Activated CD4-positive, alpha-beta T cell treated with anti-CD3 and anti-CD28 coated beads, Interleukin-2, Interleukin-4, amounts not matched to agents 100 ng/mL and 50 ng/mL, durations not matched to agents 16 hours and 8 hours (primary cell): ENCODE measurements at places on chromosomes 3 and 15.

- no peak for DNase-seq
Measured at GRCh38 chr3:126917232-126917804, 65.6 kb upstream of the PLXNA1 start.

DNA sequence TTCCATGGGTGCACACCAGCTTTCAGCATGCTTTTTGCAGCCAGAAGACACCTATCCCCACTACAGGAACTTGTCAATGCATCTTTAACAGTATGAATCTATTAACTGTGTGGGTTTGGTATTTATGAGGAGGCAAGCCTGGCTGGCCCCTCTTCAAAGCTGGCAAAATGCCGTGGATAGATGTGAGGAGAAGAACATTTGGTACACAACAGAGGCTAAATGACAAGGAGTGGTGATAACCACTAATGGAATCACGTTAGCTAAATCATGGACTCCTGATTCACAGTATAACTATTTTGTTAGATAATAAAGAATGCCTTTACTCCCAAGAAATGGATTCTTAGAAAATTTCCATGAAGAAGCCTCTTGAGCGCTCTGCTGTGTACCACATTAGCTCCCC, 187.2 kb downstream of the CLSTN2 start:
- no peak for DNase-seq

GRCh38 chr3:137460944-137461343, 303.2 kb upstream of the SOX14 start:
- no peak for DNase-seq

- DNase-seq = peak; percentile 1
Measured at GRCh38 chr15:47812470-47812999, 95.2 kb downstream of the SEMA6D start.

DNA sequence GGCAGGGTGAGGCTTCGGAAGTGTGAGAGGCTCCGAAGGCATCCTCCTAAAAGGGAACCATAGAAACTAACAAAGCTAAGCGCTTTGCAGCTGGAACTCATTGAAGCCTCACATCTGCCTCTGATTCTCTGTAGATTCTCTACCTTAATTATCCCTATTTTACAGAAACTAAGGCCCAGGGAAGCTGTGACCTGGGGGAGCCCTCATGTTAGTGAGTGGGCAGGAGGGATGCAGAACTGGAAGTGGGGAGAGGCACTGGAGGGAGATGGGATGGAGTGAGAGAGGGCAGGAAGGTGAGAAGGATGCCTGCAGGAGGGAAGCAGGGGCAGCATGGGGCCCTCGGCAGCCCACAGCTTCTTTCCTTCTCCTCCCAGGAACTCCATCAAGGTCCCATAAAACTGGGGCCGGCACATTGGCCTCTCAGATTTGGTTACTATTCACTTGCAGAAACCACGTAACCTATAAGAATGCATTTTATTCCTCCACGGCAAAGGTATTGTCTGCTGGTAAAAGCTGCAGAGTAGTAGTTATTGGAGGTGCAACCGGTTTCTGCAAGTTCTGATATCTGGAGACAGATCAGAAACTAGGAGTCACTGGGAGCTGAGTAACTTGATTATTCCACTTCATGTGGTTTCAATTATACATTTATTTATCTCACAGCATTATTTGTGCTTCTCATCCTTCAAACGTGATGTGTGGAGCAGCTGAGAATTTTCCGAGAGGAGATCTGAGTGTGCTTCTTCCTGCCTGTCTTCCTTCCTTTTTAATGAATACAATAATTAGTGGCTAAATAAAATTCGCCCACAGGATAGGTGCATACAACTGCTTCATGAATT, 24.0 kb upstream of the CHCHD6 start:
- DNase-seq = no peak

DNA sequence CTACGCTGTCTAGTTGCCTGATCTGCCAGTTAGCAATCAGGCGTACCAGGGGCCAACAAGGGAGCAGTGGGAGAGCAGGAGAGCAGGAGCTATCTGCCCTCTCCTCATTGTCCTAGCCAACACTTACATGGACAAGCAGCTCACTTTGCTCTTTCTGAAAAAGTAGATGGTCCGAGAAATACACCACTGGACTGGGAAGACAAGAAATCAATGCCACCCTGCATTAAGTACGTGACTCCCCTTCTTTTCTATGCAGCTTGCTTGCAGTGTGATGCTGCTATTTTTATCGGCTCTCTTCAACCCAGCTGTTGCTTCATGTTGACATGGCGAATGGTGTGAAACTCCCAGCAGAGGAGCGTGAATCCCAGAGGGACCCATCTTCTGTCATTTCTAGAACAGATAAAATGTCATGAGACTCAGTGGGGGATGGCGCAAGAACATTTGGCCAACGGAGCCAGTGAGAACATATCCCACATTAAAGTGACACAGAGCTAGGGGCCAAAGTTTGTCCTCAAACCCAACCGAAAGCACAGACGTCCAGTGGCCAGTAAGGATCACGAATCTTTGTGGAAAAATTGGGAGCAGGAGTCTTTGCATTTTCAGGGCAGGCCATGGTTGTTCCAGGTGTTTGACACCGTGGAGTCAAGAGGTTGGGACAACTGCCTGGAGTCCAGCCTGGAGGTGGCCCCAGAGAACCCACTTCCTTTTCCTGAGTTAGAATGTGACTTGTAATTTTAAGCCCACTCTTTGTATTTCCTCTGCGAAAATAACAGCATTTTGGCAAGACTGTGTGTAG, 53.7 kb upstream of the MEF2A start:
- DNase-seq = no peak

DNA sequence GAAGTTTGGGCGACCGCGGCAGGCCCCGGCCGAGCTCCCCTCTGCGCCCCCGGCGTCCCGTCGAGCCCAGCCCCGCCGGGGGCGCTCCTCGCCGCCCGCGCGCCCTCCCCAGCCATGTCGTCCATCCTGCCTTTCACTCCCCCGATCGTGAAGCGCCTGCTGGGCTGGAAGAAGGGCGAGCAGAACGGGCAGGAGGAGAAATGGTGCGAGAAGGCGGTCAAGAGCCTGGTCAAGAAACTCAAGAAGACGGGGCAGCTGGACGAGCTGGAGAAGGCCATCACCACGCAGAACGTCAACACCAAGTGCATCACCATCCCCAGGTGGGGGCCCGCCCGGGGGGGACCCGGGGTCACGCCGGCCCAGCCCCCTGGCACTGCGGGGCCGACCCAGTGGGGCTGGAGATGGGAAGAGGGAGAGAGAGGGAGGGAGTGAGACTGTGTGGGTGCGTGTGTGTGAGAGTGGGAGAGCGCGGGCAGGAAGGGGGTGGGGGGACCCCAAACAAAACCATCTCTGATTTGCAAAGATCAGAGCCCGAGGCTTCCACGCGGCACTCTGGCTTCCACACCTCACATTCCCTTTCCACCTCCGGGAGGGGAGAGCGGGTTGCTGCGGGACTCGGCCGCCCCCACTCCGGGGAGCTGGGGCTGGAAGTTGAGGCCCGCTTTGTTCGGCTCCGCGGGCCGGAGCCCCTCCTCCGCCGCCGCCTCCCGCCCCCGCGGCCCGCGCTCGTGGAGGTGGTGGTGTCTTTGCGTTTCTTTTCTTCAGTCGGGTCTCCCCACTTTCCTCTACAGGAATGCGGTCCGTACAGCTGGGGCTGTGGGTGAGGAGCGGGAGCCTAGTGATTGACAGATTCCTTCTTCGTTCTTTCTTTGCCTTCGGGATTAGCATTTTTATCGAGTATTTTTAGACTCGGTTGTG, 898 bp downstream of the SMAD3 start:
- no peak for DNase-seq

DNA sequence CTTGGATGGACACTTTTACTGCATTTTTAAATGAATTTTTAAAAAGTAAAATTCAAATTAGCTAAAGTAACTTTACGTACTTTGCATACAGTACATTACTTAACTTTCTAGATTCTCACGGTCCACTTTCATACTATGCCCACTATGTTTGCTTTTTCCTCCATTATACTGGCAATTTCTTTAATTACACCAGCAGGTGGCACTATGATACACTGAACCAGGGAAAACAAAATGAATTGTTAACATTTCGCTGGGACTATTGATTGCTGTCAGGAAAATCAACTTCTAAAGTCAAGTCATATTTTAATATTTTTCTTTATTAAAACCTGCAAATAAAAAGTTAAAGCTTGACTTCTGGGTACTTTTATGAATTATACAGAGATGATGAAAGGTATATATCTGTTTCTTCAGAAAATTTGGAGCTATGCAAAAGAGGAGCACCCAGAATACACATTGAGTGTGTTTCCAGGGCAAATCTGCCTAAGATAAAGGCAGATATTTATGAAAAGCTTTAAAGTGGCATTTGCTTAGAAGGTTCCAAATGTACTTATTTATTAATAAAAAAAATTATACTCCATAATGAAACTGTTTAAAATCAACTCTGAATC, 21.8 kb upstream of the POU1F1 start:
- DNase-seq = peak; percentile 41

GRCh38 chr3:59644479-59645402, 594.9 kb upstream of the CFAP20DC start:
- no peak for DNase-seq

GRCh38 chr3:12966847-12967605, 106.2 kb downstream of the IQSEC1 start:
- no peak for DNase-seq

GRCh38 chr15:36982430-36982829, 117.9 kb downstream of the MEIS2 start:
- DNase-seq = no peak

DNA sequence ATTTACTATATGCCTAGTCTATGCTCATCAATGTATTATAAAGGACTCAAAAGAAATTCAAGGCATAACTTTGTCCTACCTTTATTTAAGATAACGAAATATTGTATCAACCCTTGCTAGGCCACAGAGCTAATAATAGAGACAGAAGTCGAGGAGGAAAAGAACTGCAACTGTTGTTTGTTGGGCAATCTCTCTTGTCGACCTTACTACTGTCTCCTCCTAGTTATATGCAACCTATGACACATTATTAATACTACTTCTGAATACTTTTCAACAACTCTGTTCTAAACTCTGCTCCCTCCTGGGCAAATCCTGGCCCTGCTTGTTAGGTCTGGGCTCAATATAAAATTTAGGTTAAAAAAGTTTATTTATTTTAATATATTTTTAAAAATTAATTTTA, 24.6 kb downstream of the SPPL2A start:
- DNase-seq = no peak
